ENCODE measurements at places on chromosomes 7 and 10. TPM values are rescaled to one million over a fixed set of nuclear protein-coding genes. Genes with fewer than 3 reads are reported as not detected.

The MCM10 gene
- 1.5 TPM for total RNA-seq

The OR9A2 gene
- not detected for total RNA-seq

The ZNF716 gene
- total RNA-seq, result not detected

The BBS9 gene
- 25.1 TPM for total RNA-seq

The TDRD1 gene
- total RNA-seq, result 0.15 TPM

The PIK3CG gene
- total RNA-seq, result 3.2 TPM

The PLCE1 gene
- total RNA-seq, result 1.8 TPM

The OR13A1 gene
- not detected for total RNA-seq

The CYP3A7 gene
- total RNA-seq, result 0.30 TPM

DNA sequence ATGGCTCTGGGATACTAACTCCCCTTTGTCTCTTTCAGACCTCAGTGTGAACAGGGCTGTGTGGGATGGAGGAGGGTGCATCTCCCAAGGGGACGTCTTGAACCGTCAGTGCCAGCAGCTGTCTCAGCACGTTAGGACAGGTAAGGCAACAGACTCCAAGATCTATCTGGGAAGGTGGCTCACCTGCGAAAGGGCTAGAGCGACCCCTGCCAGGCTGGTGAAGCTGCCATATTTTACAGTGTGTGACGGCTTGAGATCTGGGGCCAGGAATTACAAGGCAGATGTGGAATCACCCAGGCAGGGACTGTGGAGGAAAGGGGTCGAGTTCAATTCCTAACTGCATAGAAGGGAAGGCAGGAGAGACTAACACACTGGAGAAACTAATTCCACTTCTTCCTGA lies 11.2 kb downstream of the MUC17 start:
- DNase-seq, result no peak

DNA sequence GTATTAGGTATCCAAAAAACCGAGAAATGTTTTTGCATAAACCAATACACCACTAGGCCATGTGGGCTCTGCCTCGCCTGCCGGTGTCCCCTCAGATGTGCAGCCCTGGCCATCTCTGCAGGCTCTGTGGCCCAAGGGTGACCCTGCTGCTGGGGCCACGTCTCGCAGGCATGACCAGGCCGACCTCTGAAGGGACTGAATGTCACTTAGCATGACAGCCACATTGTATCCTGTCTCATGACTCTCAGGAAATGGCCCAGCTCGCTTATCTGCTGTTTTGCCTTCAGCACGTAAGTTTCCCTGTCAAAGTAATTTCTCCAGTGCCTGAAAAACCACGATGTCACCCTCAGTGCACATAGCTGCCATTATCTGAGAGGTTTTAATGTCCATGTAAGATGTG lies 49.5 kb upstream of the ZNF32 start:
- DNase-seq, result no peak

GRCh38 chr7:129612112-129613015 lies 844 bp downstream of the NRF1 start:
- peak; percentile 94 for DNase-seq

- no peak for DNase-seq
Measured at GRCh38 chr10:103824281-103824680, 31.1 kb downstream of the SH3PXD2A start.

DNA sequence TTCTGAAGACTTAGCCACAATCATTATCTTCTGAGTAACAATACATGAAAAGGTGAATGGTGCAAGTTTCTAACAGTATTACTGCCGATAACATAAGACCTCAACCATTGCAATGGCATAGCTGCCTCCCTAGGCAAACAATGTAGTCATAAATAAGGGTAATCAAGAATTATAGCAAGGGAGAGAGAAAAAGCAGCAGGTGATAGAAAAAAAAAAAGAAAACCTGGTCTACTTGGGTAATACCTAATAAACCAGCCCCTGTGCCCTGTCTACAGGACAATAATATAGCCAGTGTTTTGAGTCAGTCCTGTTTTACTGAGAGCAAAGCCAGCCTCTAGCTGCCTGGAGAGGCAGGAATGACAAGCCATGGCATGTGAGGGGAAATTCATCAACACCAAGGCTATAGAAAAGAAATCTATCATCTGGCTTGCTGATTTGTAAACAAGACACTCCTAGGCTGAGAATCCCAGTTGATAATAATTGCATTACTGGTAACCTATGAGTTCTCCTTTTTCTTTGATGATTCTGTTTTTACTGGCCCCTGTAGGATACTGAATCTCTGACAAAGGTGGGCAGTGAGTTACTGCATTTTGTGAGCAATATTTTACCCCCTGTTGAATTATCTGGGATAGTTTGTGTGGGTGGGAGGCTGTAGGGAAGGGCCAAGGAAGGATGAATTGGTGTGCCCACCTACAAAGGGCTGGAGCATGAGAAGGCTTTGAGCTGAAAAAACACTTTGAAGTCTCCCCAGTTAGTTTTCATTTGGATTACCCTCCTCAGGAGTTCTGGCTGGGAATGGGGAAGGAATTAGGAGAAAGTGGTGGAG lies 1.7 kb upstream of the WEE2 start:
- no peak for DNase-seq

DNA sequence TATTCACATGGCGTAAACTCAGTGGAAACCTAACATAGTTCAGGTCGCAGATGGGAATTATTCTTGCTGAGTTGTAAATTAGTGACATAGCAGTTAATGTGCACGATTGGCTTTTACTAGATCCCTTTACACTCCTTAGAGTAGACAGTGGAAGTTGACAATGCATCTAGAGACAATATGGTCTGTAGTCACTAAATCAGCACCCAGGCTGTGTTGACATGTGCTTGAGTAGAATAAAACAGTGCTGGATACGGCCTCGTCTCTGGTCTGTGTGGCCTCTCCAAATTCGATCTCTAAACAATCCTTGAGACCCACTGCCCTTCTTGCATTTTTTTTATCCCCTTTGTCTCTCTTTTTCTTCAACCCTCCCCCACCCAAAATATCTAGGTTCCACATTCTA lies 615.7 kb downstream of the SORCS1 start:
- DNase-seq, result no peak

- DNase-seq, result no peak
Measured at GRCh38 chr7:152129682-152130081, 104.2 kb downstream of the GALNT11 start.

DNA sequence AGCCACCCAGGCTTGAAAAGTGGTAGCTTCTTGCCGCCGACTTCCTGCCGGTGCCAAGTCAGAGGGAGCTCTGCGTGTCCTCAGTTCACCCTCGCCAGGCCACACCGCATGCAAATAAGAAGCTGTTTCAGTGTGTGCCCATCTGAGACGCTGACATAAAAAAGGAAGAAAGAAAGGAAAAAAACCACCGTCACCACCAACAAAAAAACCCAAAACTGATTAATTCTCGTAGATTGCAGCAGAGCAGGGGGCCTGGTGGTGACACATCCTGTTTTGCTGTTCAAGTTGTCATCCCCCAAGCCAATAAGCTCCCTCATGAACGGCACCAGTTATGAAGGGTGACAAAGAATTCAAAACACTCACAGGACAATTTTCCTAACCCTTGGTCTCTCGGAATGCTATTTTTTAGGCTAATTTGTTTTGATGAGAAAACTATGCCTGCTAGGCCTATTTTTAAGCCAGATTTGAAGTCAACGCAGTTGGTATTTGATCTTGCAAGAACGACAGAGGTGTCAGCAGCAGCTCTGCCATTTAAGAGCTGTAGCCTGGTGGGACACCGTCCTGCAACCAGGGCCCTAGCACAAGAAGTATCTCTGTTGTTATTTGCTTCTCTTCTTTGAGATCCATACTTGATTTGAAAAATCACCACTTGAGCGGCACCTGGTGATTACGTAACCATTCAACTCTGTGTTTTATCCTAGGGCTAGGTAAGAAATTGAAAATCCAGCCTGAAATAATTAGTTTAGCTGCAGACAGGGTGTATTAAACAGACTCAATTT lies 145.6 kb downstream of the PFKFB3 start:
- DNase-seq, result no peak

- no peak for DNase-seq
Measured at GRCh38 chr7:68180761-68181160, 1184.1 kb downstream of the TYW1 start.

DNA sequence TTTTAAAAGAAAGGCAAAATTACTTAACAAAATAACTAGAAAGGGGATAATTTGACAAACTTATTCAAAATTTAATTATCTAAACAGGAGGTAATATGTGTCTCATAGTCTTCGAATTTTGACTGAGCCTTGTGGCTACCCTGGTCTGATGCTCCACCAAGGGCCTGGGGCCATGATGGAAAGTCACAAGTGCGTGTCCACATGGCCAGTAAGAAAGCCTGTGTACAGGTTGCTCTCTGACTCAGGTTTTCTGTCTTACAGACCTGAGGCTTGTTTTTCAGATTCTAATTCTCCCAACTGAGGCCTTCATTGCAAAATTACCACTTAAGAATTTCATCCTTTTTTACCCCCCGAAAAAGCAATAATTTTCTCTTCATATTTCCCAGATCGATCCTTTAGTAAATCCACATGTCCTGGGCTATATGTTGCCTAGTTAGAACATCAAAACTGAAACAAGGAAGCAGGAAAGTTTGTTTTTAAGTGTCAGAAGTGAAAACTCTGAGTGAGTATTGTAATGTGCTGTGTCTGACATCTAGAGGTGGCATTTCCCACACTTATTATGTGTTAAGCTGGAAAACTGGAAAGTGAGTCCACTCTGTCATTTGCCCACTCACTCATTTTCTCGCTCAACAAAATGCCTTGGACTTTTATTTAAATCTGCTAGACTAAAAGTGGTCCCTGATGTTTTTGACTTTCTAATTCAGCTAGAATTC lies 10.0 kb downstream of the CYP3A43 start:
- DNase-seq, result no peak

DNA sequence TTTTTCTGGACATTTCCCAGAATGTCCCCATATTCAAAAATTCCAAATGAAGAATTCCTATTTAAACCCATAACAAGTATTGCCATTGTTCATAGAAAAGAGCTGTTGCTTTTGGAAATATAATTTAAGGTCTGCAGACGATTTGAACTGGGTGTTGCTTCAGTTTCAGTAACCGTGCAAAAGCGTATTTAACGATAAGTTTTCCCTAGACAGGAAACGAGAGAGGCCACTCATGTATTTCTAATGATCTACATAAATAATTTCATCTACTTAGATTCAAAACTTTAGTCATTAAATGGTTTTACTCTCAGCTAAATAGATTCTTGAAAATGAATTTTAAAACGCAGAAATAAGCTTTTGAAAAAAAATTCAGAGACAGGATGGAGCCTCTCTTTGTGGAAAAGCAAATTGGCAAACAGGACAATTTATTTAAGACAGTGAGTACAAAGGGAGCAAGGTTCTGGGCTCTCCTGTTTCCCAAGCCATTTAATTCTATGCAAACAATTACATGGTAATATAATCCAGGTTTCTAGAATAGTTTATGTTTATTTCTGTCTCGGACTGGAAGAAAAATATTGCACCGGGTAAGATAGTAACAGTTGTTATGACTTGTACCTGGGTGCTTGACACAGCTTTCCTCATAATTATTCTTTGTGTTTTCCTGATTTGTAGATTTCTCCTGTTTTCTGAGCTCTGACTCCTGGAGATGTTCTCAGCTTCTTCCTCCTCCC lies 263.0 kb downstream of the BAMBI start:
- DNase-seq, result no peak

DNA sequence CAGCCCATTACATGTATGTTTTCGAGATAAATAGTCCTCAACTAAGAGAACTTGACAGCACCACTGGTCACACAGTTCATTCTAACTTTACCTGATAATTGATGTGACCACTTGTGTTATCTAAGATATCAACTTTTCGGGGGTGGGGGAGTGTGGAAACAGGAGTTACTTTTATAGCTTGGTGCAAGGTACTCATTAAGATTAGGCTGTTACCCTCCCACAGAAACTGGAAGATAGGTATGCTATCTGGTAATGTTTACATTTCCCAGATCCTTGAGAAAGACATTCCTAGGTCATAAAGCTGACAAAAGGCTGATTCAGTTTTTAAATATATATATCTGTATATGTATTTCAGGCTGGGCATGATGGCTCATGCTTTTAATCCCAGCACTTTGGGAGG lies 11.1 kb downstream of the ERVW-1 start:
- DNase-seq, result no peak

DNA sequence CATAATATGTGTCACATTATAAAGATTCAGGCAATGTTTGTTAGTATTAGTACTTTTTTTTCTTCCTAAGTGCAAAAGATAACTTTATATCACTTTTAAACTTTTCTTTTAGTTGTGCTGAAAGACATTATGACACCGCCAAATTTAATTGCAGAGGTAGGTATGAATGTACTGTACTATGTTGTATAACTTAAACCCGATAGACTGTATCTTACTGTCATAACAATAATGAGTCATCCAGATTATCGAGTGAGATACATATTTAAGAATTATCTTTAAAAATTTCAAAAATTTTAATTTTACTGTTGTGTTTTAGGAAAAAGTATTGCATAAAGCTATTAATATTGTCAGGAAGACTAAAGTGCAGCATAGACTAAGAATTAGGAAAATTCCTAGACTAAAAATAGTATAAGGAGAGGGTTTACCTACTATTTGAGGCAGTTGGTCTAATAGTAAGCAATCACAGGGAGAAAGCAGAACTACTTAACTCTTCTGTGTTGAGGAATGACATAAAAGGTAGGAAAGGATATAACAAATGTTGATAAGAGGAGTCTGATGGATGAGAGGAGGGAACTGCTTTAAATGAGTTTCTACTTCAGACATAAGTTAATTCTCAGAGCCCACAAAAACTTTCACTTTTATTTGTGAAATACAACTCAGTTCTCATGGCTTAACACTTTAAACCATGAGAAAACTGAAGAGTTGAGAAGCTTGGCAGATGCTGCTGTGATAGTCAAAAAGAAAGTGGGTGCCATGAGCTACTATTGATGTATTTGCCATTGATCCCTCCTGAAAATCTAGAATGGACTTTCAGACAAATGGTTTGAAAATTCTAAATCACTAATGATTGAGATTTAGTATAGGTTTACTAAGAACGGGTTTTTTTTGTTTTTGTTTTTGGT lies 67.8 kb downstream of the PTEN start:
- DNase-seq, result no peak

- DNase-seq, result no peak
Measured at GRCh38 chr7:79979437-79979836, 155.2 kb upstream of the GNAI1 start.

GRCh38 chr7:101507791-101508252 lies 121.3 kb downstream of the MYL10 start:
- DNase-seq, result no peak

- DNase-seq, result no peak
Measured at GRCh38 chr10:54869022-54869421, 68.0 kb upstream of the PCDH15 start.

DNA sequence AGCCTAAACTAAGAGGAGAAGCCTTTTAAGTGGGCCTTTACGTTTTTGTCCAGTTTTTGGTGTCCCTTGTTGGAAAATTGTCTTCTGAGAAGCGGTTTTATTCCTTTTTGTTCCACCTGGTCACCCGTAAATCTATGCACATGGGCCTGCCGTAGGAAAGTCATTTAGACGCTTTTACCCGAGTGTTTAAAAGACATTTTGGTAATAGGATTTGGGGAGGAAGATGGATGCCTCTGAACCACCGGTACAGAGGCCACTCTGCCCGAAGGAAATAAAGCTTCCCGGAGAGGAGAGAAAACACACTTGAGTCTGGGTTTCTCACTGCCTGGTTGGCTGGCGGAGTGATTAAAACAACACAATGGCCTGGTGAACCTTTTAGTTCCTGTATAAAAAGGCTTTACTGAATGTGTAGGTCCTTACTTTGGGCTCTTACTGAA lies 760 bp downstream of the THNSL1 start:
- DNase-seq, result peak; percentile 15

- no peak for DNase-seq
Measured at GRCh38 chr10:131972474-131973071, 9.2 kb downstream of the BNIP3 start.
